ENCODE measurements at places on chromosomes 11 and 22. TPM values are rescaled to one million over a fixed set of nuclear protein-coding genes. Genes with fewer than 3 reads are reported as not detected.

DNA sequence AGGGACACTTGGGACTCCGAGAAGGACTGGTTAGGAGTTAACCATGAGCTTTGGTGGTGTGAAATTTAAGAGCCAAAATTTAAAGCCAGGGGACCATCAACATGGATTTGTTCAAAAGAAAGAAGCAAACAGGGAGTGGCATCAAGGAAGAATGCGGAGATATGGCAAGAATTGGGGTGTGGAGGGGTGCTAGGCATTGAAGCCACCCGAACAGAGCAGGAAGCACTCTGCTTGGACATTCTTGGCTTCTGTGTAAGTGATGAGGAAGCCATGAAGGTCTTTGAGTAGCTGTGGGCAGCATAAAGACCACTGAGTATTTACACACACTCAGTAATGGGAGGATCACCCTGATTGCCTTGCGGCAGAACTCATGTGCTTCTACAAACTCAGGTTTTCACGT, 27.2 kb upstream of the PAMR1 start:
- DNase-seq = no peak

- no peak for DNase-seq
These were observed 358.7 kb upstream of the PDGFD start for GRCh38 chr11:104522650-104523049.

Gene VEGFB
- total RNA-seq = 67.4 TPM

Gene CSKMT
- 47.2 TPM for total RNA-seq
